Fibroblast of upper back skin (primary cell): ENCODE measurements at places on chromosomes 5 and 9.

DNA sequence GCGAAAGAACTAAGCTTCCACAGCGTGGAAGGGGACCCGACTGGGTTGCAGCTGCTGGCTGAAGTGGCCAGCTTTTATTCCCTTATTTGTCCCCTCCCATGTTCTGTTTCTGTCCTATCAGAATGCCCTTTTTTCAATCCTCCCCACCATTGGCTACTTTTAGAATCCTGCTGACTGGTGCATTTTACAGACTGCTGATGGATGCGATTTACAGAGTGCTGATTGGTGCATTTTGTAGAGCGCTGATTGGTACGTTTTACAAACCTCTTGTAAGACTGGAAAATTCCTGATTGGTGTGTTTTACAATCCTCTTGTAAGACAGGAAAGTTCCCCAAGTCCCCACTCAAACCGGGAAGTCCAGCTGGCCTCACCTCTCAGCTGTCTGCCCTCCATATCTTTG lies 50.7 kb downstream of the KLF9 start:
- DNase-seq = no peak

DNA sequence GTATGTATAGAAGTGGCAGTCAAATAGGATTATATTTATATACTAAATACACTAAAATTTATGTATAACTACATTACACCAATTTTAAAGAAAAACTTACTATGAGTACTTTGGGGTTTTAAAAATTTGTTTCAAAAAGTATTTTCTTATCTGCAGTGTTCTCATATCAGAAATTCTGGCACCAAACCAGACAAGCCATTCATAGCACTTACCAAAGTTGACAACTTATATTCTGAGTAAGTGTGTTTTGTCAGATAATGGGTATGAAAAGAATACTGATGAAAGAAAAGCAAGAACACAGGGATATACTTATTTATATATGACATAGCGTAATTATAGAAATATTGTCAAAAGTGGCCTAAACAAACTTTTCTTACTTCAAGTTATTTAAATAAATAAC lies 67.5 kb downstream of the SPEF2 start:
- DNase-seq = no peak

DNA sequence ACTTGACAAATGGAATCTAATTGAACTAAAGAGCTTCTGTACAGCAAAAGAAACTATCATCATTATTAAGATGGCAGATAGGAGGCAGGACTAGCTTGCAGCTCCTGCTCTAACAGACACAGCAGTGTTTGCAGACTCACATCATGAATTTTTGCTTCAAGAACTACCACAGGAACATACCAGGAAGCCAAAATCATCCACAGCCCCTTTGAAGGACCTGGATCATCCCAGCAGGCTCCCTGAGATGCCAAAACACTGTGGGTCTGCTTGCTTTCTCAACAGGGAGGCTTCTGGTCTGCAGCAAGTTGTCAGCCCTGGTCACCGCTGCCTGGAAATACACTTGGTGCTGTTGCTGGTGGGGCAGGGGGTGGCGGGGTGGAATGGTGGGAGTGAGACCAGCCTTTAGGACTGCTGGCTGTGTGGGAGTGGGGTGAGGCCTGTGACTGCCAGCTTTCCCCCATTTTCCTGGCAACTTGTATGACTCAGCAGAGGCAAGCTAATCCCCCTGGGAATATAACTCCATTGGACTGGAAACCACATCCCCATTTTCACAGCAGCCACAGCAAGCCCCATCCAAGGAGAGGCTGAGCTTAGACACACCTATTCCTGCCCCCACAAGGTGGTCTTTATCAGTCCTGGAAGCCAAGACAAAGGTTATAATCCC lies 533.8 kb upstream of the CYLC2 start:
- DNase-seq = peak; percentile 66

GRCh38 chr9:99778308-99778707 lies 43.4 kb upstream of the NR4A3 start:
- peak; percentile 91 for DNase-seq

DNA sequence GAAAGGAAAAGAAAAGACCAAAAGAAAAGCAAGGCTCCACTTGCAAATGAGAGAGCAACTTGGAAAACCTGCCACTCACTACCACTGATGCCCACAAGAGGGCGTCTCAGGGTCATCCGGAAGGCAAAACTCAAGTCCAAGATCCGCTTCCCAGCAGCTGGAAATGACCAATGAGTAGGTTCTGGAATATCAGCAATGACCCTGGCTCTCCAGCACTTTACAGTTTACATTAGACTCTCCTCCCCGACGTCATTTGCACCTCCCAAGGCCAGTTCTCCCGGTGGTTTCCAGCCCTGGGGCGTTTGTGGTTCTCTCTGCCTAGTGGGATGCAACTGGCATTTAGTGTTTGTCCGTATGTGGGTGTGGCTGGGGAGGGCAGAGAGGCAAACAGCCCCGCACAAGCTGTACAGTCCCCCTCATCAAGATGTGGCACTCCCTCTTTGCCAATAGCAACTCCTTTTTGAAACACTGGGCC lies 193.8 kb upstream of the ZNF618 start:
- peak; percentile 65 for DNase-seq

DNA sequence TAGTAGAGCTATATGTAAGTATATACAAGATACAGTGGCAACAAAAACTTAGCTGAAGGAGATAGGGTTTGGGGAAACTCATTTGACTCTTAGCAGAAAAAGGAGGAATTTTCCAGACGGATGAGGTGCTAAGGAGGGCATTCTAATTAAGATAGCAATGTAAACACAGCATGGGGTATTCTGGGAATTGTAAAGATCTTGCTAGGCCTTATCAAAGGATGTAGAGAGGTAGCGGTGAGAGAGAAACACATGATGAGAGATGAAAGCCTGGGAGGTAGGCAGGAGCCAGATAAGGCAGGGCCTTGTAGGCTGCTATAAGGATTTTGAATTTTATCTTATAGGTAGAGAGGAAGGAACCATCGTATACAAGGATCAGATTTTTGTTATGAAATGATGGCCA lies 106.6 kb upstream of the KCNN2 start:
- no peak for DNase-seq

- DNase-seq = no peak
Observed at GRCh38 chr5:158998793-158999325, 100.9 kb downstream of the EBF1 start.

GRCh38 chr5:4628645-4629385 lies 511.3 kb upstream of the ADAMTS16 start:
- DNase-seq = no peak

DNA sequence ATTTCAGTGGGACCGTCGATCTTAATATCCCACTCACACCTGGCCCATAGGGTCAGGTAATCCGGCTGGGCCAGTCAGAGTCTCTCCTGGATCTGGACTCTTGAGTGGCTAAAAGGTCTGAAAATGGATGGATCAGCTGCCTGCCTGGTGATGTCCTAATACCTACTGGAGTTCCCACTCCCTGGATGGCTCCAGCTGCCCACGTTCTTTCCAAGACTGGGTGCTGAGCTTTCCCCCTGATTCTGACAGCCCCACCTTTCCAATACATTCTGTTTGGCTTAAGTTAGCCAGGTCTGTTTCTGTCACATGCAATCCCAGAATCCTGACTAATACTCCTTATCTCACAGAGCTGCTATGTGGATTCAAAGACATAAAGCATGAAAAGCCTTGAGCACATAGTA lies 10.2 kb downstream of the SH3PXD2B start:
- peak; percentile 37 for DNase-seq

DNA sequence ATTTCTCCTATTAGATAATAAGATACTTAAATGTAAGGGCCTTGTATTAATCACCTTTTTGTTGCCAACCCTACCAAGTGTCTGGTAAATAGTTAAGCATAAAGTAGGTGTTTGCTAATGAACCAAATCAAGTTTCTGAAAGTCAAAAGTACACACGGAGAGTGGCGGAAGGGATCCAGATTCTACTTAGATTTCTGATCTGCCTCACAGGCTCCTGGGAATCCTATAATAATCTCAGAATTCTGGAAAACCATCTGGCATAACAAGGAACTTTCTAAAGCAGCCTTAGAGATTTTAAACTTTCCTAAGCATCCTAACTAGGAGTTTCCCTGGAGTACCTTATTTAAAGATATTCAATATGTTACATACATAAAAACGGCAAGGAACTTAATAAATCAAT lies 363.2 kb upstream of the SMC2 start:
- DNase-seq = no peak

GRCh38 chr5:52893105-52893504 lies 96.0 kb upstream of the ITGA2 start:
- peak; percentile 84 for DNase-seq

GRCh38 chr9:97437051-97437600 lies 25.2 kb downstream of the TDRD7 start:
- no peak for DNase-seq

DNA sequence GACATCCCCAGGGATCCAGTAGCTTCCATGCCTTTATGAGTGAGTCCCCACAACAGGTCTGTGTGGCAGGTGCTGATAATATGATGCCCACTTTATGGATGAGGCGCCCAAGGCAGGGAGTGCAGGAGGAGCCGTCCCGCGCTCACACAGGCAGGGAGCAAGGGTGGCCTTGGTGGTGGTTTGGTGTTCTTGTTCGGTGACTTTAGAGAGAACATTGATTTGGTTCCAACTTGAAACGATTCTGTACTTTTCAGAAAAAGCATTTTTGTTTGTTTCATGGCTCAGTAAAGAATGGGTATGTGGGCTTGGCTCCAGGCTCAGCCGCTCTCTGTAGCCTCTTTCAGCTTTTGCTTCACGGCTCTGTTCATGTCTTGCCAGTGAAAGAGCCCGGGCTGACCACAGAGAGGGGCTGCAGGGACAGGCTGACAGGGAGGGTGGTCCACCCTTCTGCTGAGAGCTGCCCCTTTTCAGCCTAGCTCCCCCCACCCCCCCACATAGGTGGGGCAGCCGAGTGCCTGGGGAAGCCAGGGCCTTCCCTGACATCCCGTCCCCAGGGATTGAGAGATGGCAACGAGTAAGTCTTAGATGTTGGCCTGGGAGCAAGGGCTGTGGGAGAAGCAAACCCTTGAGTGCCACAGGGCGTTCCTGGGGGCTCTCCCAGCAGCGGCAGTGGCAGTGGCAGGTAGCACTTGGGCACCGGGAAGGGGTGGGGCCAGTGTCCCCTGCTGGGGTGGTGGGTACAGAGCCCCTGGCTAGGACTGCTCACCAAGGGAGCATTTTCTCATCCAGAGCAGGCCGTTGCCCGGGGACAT lies 28.0 kb downstream of the NCS1 start:
- no peak for DNase-seq

- DNase-seq = no peak
Observed at GRCh38 chr5:143559586-143560109, 156.2 kb upstream of the NR3C1 start.
